ENCODE measurements at places on chromosomes 11 and 22.

DNA sequence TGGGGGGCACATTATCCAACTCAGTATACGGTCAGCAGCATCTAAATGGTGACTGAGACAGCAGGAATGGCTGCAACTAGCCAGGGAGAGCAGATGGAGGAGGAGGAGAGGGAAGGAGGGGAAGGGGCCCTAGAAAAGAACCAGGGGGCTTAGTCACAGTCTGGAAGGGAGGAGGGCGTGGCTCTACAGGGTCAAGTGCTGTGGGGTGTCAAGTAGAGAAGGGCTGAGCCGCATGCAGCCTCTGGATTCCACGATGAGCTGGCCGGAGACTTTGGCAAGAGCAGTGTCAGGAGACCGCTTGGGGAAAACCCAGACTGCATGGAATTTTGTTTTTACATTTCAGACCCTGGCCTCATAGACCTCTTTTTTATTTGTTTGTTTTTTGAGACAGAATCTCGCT, 25.8 kb upstream of the PPFIA1 start:
- no peak for DNase-seq

DNA sequence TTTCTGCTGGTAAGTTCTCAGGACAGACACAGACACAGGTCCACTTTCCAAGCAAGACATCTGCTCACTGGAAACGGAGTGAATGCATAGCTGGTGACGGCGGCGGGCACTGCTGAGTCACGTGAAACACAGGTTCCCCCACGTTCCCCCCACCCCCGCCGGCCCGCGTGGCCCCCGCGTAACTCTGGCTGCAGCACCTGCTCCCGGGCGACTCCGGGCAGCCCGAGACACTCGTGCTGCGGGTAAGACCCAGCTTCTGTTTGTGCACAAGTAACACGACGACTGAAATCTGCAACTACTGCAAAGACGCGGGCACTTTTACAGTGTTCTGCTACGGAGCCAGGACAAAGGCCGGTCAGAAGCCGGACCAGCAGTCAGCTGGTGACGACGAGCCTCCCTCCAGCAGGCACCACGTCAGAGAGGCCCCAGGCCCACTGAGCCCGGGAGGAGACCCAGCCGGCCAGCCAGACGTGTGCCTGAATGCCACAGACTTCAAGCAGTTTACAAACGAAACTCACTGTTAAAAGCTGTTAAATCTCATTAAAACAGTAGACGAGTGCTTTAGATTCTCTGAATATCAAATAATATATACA, 12.9 kb upstream of the ARFGAP3 start:
- no peak for DNase-seq

- DNase-seq = no peak
Measured at GRCh38 chr22:39371732-39372131, 21.9 kb downstream of the SYNGR1 start.

- no peak for DNase-seq
Measured at GRCh38 chr22:49432897-49433443, 394.7 kb downstream of the BRD1 start.

DNA sequence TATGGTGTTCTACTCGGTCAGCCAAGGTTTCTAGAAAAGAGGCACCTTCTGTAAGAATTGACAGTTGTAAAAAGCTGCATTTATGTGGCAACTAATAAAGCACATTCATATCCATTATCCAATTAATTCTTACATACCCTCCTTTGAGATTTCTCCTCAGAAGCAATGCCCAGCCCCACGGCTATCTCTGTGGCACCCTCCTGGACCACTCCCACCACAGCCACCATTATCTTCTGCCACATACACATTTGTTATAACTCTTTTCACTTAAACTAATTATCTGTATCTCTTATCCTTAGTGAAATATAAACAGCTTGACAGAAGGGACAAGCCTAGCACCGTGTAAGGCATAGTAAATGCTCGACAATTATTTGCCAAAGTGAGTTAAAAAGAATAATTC, 48.5 kb downstream of the PAK1 start:
- no peak for DNase-seq

DNA sequence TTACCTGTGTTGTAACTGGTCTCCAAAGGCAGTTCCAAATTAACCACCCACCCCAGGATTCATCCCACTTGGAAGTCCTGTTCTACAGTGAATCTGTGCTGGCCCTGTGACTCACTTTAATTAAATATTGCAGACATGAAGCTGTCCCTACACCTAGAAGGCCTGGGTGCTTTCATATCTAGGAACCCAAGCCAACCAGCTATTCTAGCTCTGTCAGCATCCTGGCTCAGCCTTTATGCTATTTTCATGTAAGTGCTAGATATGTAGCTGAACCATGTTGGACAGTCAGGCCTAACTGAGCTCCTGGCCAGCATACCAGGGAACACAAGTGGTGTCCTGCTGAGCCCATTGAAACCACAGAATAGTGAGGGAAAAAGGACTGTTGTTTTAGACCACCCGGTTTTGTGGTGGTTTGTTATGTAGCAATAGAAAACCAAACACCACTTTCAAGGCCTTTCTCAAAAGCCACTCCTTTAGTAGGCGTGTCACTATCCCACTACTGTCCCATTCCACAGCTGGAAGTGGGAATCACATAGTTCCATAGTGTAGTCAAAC, 30.3 kb downstream of the CNTF start:
- no peak for DNase-seq
